ENCODE measurements at places on chromosomes 7 and 10.

DNA sequence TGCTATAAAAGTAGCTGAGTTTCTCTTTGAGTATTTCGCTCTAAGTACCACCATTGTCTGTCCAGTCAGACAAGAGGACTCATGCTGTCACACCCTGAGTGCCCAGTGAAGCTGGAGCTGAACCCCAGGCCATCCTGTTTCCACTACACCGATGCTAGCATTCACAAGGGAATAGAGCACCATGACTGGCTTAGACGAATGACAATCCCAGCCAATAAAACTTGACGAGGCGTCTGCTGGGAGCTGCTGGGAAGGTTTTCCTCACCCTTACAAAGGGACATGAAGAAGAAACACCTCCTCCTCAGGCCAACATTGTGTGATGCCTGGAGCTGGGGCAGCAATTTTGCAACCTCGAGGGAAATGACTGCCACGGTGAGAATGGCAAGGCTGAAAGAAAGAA, 17.5 kb upstream of the SLIT1 start:
- no peak for DNase-seq

GRCh38 chr10:25556457-25556856, 377.6 kb upstream of the MYO3A start:
- DNase-seq: no peak

- no peak for DNase-seq
Measured at GRCh38 chr7:99386584-99387238, 12.2 kb downstream of the ARPC1B start.

GRCh38 chr7:80624763-80625162, 13.7 kb upstream of the CD36 start:
- no peak for DNase-seq

DNA sequence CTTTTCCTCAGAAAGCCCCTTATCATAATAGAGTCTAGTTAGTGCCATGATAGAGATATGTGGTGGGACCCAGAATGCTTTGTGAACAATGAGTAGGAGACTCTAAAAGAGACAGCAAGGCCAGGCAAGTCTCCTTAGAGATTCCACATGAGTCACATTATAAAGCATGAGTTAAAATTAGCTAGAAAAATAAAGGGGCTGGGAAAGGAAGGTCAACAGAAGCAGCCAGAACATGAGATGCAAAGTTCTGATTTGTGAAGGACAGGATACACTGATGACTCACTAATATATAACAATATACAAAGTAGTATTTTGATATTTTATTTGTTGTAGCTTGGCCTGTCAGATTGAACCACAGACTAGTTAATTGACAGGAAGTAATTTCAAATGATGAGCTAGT, 25.3 kb upstream of the SNX13 start:
- DNase-seq: peak; percentile 20

GRCh38 chr10:130915065-130915464, 396.5 kb downstream of the TCERG1L start:
- DNase-seq: no peak

DNA sequence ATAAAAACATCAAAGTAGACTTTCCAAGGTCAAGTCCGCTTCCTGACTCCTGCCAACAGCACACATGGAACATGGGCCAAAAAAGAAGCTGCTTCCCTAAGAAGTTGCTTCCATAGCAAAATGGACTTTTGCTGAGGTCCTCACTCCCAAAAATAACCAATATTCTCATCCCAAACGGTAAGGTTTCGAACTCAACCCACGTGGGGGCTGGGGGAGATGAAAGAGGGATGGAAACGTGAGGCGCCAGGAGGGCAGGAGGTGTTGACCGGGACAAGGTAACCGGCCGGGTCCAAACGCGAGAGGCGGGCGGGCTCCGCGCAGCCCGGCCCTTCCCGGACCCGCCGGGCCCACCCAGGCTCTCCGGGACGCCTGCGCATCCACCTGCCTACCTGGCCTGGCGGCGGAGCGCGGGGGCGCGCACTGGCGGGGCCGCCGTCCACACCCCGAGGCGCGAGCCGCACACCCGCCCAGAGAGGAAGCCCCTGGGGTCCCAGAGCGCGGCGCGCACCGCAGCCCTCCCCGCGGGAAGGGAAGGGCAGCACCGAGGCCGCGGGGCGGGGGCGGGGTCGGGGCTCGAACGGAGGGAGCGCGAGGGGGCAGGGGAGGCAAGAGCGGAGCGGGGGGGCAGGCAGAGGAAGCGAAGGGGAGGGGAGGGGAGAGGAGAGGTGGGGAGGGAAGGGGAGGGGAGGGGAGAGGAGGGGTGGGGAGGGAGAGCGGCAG, 742 bp downstream of the LMBR1 start:
- DNase-seq: no peak

GRCh38 chr10:102814453-102814871, 22.8 kb downstream of the CYP17A1 start:
- DNase-seq: no peak

- no peak for DNase-seq
Measured at GRCh38 chr7:17962652-17963051, 22.4 kb upstream of the SNX13 start.

DNA sequence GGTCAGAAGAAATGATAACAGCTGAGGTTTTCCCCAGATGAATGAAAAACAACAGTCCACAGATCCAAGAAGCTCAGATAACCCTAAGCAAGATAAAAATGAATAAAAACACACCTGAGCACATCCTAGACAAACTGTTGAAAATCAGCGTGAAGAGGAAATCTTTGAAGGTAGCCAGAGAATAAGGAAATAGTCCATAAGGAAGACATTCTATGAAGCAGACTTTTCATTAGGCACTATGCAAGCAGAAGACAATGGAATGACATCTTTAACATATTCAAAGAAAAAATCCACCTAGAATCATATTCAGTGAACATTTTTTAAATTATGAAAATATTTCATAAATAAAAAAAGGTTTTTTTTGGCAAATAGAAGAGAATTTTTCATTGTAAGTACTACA, 15.1 kb upstream of the IL15RA start:
- no peak for DNase-seq

GRCh38 chr10:118511711-118512110, 83.7 kb downstream of the PRLHR start:
- no peak for DNase-seq

Data from kidney glomerular epithelial cell (primary cell).